ENCODE measurements at places on chromosomes 2 and 18.

DNA sequence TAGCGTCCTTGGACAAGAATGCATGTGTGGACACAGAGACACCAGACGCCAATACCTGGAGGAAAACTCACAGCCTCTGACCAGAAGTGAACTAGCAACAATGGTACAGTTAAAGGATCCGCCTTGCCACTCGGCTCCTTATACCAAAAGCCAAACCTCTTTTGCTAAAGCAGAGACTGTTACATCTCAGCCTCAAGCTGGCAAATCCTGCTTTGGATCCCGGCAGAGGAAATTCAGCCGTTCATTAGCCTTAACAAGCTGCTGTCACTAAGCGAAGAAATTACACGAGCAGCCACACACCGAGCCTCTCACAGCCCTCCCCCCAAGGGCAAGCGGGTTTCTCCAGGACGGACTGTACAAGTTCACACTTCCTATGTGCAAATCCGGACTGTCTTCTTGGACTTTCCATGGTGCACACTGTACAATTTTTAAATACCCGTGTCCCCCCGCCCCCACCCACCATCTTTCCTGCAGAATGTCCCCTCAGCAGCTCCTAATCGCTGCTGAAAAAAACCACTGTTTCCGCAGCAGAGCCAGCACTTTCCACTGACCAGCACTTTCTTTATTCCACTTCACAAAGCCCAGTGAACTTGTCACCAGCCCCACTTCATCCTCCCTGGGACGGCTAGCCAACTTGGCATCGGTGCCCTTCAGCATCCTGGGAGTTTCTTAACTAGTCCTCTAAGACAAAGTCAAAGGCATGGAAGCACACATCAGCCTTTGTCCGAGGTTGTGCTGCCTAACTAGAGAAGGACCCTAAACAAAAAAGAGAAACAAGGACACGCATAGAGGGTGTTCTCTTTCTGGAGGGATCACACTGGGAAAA lies 1.5 kb downstream of the KLF7 start:
- no peak for DNase-seq

- no peak for DNase-seq
Observed at GRCh38 chr2:224937887-224938286, 104.4 kb downstream of the DOCK10 start.

- no peak for DNase-seq
Observed at GRCh38 chr18:7657937-7658336, 90.8 kb downstream of the PTPRM start.

GRCh38 chr2:143803936-143804335 lies 674.7 kb downstream of the ARHGAP15 start:
- DNase-seq = no peak

GRCh38 chr2:148593421-148593820 lies 51.1 kb upstream of the EPC2 start:
- DNase-seq = no peak

DNA sequence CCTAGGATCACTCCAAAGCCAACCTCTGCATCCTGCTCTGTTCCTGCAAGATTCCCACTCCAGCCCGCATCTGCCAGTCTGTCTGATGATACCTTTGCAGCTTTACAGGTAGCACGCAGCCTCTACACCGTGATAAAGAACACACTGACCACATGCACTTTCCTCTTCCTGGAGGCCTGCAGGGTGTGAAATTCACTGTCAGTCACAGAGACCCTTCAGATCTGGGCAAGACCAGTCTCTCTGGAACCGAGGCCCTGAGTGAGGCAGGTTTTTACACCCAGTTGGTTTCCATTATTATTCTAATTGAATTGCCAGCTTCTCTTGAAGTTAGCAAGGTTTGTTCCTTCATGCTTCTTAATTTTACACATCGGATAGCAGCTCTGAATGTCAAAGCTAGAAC lies 30.5 kb upstream of the TWIST2 start:
- DNase-seq = no peak

DNA sequence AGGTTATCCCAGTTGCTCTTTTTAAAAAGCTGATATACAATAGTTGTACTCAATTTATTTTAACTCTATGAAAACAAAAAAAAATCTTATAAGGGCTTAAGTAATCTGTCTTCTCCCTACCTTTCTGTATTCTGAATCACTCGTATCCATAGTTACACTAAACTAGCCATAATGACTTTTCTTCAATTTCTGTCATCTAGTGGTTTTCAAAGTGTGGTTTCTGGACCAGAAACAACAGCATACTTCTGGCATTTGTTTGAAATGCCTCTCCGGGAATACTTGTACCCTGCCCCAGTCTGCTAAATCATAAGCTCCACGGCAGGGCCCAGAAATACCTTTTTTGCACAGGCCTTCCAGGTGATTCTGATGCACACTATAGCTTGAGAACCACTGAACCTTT lies 253.6 kb downstream of the LRRTM4 start:
- DNase-seq = no peak

GRCh38 chr2:2930841-2931240 lies 446.8 kb downstream of the EIPR1 start:
- DNase-seq = no peak

DNA sequence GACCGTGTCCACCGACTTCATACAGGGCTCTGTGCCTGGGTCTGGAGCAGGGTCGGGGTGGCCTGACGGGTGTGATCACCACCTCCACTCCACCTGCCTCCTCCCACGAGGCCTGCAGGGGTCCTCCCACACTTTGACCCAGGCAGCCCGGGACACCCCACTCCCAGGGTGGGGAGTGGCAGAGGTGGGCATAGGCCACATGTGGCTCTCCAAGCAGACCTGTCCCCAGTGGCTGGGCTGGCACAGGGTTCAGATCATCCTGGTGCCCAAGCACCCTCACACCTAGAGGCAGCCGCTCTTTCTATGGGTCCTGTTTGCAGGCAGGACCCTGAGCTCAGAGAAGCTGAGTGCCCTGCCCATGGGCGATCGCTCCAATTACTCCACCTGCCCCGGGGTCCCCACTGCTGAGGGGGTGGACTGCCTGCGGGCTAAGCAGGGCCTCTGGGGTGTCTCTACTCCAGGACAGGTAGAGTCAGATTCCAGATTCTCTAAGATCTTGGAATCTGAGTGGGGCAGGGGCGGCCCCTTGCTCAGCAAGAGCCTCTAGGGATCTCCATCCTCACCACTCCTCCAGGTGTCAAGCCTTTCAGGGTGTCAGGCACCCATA lies 1.4 kb downstream of the NEURL3 start:
- no peak for DNase-seq

GRCh38 chr2:57291209-57291608 lies 755.4 kb upstream of the VRK2 start:
- DNase-seq = no peak

GRCh38 chr18:8657873-8658470 lies 47.4 kb upstream of the MTCL1 start:
- DNase-seq = no peak

DNA sequence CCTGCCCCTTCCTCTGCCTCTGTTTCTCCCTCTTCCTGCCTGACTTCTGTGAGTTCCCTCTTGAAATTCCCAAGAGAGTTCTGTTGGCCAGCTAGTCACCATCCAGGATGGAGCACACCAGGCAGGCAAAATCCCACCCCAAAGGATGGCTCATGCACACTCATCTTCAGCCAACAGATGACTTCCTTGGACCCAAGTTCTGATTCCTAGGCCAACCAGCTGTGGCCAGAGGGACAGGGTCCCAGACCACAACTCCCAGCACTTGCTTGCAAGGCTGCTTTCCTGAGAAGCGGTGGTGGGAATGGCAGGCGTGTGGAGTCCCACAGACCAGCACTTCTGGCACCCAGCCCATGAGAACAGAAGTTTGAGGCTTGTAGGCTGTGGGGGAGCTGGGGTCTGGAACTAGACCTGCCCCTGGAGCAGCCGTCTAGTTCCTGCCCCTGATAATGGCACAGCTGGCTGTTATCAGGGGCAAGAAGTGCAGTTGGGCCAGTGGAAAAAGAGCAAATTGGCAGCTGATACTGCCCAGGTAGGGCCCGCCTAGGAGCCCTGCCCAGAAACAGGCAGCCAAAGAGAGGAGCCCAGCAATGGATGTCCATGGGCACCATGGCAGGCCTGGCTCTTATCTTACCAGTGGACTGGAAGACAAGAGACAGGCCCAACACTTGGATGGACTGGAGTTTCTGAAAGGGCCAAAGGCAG lies 56.7 kb downstream of the CYP26B1 start:
- DNase-seq = no peak
